ENCODE measurements at places on chromosomes 3 and 15. TPM values are rescaled to one million over a fixed set of nuclear protein-coding genes. Genes with fewer than 3 reads are reported as not detected.

The ZNF639 gene
- 60.9 TPM for polyA plus RNA-seq

The CADPS gene
- 1.6 TPM for polyA plus RNA-seq

The IQCF5 gene
- polyA plus RNA-seq, result not detected

The SEMA6D gene
- 29.9 TPM for polyA plus RNA-seq

The GOLGA8N gene
- polyA plus RNA-seq, result 15.7 TPM

The CACNA2D2 gene
- polyA plus RNA-seq, result 18.1 TPM

The PPP1R14D gene
- polyA plus RNA-seq, result 0.46 TPM

The LMOD3 gene
- polyA plus RNA-seq, result 0.04 TPM

The DAZL gene
- polyA plus RNA-seq, result 0.01 TPM

The CRYGS gene
- polyA plus RNA-seq, result 8.0 TPM

The HYAL1 gene
- 8.0 TPM for polyA plus RNA-seq
